NCI-H446 treated with DMSO at 0.1 percent for 48 hours (cell line): ENCODE measurements at places on chromosomes 5 and 9.

GRCh38 chr5:2562036-2562435 lies 189.4 kb downstream of the IRX2 start:
- no peak for DNase-seq

DNA sequence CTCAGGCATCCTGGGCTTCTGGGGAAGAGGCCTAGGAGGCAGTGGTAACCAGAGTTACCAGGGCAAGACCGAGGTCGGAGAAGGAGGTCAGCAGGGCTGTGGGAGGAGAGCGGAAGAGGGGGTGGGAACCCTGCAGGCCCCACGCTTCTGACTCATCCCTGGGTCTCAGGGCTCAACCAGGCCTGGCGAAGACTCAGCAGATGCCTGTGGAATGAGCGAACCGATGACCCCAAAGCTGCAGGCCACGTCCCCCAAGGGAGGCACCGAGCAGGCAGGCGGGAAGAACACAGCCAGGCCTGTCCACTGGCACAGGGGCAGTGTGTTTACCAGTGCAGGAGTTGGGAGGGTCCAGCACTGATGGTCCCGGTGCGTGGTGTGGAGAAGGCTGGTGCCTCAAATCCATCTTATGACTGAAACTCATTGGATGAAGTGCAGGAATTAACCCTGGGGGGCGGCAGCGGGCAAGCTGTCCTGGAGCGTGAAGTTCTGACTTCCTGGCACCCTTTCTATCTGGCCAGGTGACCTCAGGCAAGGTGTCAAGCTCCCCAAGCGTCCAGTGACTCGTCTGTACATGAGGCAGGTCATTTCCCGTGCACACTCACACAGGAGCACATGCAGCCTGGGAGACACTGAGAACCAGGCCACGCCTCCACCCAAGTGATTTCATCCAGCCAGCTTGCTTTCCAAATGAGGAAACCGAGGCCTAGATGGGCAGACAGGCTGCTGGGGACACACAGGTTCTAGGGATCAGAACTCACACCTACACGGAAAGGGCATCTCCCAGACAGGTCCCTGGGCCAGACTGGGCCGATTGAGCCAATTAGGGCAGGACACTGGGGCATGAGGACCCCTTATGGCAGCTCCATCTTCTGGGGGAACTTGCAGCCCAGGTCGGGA lies 69.1 kb downstream of the ADAMTS2 start:
- DNase-seq, result no peak

DNA sequence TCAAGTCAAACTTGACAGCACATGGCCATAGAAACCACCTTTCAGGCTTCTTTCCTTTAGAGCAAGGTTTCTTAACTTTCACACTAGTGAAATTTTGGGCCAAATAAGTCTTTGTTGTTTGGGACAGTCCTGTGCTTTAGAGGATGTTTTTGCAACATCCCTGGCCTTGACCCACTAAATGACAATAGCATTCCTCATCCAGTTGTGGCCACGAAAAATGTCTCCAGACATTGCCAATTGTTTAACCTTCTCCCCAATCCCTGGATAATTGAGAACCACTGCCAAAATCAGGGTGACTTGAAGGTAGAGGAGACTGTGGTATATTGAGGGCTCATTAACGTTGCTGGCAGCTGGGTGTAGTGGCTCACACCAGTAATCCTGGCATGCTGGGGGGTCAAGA lies 72.0 kb downstream of the ALDH1A1 start:
- DNase-seq, result no peak

DNA sequence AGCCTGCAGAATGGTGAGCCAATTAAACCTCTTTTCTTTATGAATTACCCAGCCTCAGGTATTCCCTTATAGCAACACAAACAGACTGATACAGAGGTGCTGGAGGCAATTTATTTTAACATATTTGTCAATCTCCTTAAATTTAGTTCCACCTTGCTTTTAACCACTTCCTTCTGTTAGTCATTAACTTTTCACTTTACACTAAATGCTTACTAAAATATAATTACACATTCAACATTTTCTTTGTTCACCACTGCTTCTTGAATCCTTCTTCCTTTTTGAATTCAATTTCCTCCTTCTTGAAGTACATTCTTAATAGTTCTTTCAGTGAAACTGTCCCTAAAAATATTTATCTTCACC lies 39.4 kb downstream of the LYRM7 start:
- DNase-seq, result no peak

- DNase-seq, result no peak
Measured at GRCh38 chr9:29514336-29514735, 1941.1 kb upstream of the C9orf72 start.
